ENCODE measurements at places on chromosomes 5 and 9.

- no peak for DNase-seq
Observed at GRCh38 chr5:138180183-138180782, 1.4 kb downstream of the KIF20A start.

- no peak for DNase-seq
Observed at GRCh38 chr9:128304136-128304970, 17.9 kb downstream of the TRUB2 start.

GRCh38 chr5:180126716-180127681, 55.4 kb upstream of the RNF130 start:
- peak; percentile 66 for DNase-seq

GRCh38 chr5:9558319-9558965, 12.6 kb upstream of the SEMA5A start:
- DNase-seq = no peak

DNA sequence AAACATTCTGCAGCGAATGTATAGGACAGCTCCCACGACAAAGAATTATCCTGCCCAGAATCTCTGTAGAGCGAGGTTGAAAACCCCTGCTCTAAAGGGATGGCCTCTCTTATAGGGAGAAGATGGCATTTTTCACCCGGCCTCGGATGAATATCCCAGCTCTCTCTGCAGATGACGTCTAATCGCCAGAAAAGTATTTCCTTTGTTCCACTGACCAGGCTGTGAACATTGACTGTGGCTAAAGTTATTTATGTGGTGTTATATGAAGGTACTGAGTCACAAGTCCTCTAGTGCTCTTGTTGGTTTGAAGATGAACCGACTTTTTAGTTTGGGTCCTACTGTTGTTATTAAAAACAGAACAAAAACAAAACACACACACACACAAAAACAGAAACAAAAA, 17.4 kb upstream of the RARS1 start:
- DNase-seq = no peak

Measured in C1 segment of cervical spinal cord (tissue), 14 donors.